ENCODE measurements at places on chromosomes 6 and 20.

DNA sequence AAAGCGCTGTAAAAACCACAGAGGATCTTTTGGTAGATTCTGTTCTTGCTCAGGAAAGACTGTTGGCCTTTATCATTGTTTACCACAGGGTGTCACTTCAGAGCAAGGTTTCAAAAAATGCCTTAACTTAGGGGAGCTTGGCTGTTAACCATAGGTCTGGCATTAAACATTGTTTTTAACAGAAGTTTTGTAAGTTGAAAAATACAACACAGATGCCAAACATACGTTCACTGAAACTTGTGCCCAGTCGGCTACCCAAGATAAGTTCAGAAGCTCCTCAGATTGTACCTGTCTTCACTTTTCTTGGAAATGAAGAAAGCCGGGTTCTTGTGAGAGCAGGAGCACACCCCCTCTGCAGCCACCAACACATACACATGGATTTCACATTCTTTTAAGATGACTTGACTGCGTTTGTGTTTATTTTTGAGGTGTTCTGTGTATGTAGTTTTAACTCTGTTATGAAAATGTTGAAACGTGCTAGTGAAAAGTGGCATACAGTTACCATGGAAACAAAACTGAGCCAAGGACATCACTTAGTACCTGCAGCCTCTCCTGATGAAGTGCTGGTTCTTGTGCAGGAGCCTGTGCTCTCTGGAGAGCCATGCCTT, 64.9 kb downstream of the SYCP2L start:
- DNase-seq, result no peak

DNA sequence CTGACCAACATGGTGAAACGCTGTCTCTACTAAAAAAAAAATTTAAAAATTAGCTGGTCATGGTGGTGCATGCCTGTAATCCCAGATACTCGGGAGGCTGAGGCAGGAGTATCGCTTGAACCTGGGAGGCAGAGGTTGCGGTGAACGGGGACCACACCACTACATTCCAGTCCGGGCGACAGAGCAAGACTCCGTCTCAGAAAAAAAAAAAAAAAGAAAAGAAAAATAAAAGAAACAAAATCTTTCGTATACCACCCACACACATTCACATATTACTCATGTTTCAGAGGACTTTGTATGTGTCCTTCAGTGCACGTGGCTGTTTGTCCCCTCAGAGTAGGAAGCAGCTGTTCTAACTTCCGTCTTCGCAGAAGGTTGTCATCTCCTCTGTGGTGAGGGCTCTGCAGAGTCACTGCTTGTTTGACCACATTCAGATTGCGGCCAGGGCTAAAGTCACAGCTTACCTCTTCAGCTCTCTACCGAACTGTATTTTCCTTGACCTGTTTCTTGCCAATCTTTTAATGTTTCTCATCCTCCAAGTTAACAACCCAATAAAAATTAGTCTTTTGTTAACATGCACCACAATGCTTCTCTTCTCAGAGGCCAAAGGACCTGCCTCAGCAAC, 36.6 kb upstream of the HIVEP1 start:
- no peak for DNase-seq

GRCh38 chr6:38086346-38086745, 266.8 kb downstream of the ZFAND3 start:
- no peak for DNase-seq

- DNase-seq, result no peak
Measured at GRCh38 chr6:91487696-91488392, 901.0 kb upstream of the MAP3K7 start.

GRCh38 chr20:24763386-24764026, 185.6 kb upstream of the CST7 start:
- no peak for DNase-seq

DNA sequence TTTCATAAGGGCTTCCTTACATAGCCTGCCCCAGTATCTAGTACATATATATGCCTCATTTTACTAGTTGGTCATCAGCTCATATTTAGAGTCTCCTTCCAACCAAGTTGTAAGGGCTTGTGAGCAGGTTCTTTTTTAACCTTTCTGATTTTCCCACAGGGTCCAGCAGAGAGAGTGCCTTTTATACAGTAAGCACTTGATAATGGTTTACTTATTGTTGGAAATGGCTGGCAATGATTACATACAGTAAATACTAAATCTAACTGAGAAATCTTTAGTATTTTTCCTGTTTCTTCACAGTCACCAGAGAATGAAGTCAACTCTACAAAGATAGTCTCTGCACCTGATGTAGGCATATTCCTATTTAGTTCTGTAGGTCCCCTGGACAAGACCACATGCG, 135.1 kb upstream of the B3GAT2 start:
- no peak for DNase-seq

DNA sequence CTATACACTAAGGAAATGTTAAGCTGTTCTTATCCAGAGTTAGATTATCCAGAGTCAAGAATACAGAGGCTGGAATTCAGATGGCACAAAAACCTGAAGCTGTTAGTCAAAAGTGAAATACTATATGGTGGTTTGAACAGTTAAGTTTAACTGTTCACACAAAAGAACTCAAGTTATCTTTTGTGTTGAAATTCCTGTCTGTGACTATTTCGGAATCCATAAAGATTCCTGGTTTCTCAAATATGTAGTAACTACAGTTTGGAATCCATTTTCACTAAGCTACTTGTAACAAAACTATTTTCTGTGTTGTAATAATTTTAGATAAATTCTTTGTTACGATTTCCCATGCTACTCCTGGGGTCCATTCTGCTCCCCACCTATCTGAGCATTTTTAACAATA, 24.5 kb downstream of the FIG4 start:
- DNase-seq, result no peak

DNA sequence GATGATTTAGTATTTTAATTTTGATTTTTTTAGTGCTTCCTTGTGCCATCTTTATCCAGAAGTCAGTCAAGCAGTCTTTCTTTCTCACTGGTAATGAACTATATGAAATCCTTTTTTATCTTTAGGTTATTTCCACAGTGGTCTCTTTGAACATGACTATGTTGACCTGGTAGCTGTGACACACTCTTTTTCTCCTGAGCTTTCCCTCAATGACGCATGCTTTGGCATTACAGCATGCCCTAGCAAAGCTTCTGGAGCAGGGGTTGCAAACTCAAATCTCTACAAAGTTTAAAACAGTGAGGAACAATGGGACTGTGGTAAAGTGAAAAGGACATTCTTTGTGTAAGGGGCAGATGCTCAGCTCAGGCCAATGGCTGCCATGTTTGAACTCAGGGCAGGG, 4.5 kb upstream of the PLAGL1 start:
- DNase-seq, result no peak

Data from T-cell (primary cell).